ENCODE measurements at places on chromosomes 6 and 20.

DNA sequence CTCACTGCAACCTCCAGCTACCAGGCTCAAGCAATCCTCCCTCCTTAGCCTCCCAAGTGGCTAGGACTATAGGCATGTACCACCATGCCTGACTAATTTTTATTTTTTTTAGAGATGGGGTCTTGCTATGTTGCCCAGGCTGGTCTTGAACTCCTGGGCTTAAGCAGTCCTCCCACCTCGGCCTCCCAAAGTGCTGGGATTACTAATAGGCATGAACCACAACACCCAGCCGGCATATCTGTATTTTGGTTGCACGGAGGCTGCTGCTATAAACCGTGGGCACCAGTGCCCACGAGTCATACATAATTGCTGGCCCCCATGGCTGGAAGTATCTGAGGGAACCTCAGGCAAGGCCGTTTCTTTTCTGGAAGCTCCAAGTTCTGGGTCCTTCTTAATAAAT is 18.3 kb upstream of the ADRM1 start:
- DNase-seq = no peak

DNA sequence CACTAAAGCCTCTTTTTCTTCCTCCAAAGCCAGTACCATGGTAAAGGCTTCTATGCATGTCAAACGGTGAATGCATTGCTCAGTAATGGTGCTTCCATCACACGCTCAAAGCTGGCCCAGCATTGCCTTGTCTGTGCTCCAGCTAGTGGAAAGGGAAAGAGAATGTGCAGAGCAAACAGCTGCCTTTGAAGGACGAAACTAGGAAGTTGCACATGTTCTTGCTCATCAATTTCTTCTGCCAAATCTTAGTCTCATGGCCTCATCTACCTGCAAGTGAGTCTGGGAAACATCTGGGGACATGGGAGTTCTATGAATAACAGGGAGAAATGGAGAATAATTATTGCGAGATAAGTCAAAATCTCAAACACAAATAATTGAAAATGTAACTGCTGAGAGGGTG is 216.5 kb upstream of the SSTR4 start:
- no peak for DNase-seq

DNA sequence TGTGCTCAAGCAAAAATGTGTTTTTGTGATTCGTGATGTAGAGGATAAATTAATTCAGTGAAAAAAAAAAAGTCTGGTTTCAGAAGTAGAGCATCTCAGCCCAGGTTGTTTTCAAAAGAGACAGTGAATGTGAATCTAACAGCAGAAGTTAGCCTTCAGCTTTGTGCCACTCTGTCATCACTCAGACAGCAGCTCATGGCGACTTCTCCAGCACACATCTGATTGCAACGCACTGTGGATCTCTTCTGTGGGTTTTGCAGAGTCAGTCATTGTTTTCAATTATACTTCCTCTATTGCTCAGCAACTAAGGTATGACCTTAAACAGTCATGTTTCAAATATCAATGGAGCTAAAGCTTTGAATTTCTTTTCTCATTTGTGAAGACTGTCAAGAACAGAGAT is 335.5 kb upstream of the POU3F2 start:
- no peak for DNase-seq

GRCh38 chr6:14983599-14984518 is 262.0 kb upstream of the JARID2 start:
- DNase-seq = no peak

GRCh38 chr20:34190679-34191090 is 50.5 kb upstream of the ASIP start:
- DNase-seq = no peak

DNA sequence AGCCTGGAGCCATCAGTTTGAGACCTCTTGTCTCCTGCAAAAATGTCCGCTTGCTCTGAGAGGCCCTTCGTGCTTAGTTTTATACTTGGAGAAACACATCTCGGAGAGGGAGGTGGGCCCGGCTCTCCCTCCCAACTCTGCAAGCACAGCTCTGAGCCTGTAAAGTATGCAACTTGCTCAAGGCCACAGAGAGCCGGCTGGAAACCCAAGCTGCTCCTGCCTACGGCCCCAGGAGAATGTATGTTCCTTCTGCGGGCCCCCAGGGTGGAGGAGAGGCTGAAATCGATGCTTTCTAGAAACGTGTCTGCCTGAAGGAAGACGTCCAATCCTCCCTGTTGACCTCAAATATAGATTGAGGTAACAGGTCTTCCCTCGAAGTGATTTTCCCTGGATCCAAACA is 205.4 kb downstream of the PREX1 start:
- DNase-seq = no peak

DNA sequence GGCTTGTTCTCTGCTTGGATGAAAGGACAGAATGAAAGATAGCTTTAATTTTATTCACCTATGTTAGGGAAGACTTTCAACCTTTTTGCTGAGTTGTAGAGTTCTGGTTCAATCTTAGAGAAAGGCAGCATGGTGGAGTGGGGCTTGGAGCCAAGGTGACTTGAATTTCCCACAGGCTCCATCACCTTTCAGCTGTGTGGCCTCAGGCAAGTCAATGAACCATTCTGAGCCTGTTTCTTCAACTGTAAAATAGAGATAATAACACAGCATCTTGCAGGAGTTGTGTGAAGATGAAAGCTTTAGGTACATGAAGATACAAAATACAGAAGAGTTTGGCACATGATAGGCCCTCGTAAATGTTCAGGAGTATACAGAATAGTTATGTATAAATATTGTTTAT is 19.1 kb upstream of the DTNBP1 start:
- no peak for DNase-seq

DNA sequence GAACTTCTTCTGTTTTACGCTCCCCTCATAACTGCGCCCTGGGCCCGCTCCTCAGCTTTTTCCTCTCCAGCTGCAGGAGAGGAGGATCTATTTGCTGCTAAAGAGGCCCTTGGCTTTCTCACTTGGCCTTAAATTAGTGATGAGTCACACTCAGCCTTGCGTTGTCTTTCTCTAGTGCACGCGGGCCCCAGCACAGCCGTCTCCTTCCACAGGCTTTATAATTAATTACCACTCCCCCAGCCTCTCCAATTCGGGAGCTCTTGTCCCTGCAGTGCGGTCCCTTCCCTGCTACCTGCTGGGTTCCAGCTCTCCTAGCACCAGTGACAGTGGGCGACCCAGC is 25.2 kb downstream of the PACSIN1 start:
- DNase-seq = no peak

DNA sequence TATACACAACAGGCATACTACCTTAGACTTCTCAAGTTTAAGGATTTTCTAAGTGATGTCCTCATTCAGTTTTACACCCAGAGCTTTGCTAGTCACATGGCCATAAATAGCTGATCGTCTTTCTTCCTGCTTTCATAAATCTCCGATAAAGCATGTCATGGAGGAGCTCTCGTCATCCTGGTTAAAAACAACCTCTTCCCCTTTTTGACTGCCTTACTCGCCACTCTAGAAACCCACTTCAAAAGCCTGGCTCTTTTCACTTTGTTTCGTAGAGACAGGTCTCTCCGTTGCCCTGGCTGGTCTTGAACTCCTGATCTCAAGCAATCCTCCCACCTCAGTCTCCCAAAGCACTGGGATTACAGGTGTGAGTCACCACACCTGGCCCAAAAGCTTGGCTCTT is 67.0 kb upstream of the SMIM29 start:
- no peak for DNase-seq

- DNase-seq = no peak
Observed at GRCh38 chr6:106279179-106279578, 46.4 kb downstream of the ATG5 start.

GRCh38 chr20:43667341-43668132 is 623 bp downstream of the MYBL2 start:
- DNase-seq = no peak

GRCh38 chr6:56683882-56684281 is 41.2 kb upstream of the DST start:
- no peak for DNase-seq

DNA sequence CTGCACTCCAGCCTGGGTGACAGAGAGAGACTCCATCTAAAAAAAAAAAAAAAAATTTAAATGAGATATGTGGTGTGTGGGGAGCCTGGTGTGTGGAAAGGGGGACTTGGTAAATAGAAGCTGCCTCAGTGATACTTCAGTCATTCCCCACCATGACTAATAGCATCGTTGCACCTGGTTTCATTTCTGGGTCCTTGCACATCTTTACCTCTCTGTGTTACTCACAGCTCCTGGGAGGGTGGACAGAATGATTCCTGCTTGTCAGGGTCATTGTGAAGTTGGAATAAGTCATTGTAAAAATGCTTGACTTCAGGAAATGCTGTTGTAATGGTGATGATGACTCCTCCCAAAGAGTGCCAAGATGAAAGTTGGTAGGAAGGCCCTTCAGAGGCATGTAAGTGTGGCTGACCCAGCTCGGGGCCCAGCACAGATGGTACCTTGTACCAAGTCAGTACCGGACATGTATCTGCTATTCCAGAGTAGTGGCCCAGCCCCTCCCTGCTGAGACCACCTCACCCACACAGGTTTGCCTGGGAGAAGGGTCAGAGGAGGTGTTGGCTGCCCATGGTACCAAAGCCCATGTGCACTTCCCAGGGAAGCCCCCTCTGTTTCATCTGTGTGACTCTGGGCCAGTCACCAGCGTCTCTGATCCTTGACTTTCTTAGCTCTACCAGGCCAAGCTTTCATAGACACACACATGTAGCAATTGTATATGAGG is 48.4 kb downstream of the PLAGL2 start:
- DNase-seq = no peak

DNA sequence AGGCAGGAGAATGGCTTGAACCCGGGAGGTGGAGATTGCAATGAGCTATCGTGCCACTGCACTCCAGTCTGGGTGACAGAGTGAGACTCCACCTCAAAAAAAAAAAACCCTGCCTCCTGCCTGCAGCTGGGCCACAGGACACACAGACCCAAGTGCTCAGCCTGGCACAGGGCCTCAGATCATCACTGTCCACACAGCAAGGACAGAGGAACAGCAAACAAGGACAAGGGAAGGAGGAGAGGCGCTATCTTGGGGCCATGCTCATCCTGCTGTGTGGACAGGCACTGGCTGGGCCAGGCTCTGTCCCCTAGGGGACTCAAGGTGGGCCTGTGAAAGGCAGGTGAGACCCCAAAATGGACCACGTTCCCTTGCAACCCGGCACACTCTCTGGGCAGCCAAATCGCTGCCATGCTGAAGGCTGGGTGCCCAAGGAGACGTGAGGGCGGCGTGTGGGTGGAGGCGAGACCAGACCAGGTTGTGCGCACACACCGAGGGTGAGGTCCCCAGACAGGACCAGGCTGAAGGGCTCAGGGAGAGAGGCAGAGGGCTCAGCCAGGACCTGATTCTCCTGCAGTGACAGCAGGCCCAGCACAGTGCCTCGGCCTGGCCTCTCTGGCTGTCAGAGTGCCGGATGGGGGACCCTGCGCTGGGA is 9.1 kb downstream of the UCKL1 start:
- no peak for DNase-seq

- no peak for DNase-seq
Observed at GRCh38 chr6:122657601-122658000, 47.4 kb downstream of the PKIB start.

- no peak for DNase-seq
Observed at GRCh38 chr6:41498968-41499599, 47.1 kb upstream of the FOXP4 start.
